ENCODE measurements at places on chromosomes 2 and 18. TPM values are rescaled to one million over a fixed set of nuclear protein-coding genes. Genes with fewer than 3 reads are reported as not detected.

Gene SIX3
- total RNA-seq, result not detected

Gene POMC
- 4.3 TPM for total RNA-seq

Gene CFAP53
- total RNA-seq, result 1.2 TPM

Gene TRABD2A
- total RNA-seq, result 7.8 TPM

Gene TGFA
- not detected for total RNA-seq

Gene DSG1
- not detected for total RNA-seq

Gene CNGA3
- not detected for total RNA-seq

Gene C2orf15
- not detected for total RNA-seq

Gene NAPG
- 22.7 TPM for total RNA-seq

Gene APOB
- total RNA-seq, result not detected

Gene KLHL29
- 2.6 TPM for total RNA-seq

Gene ELOA2
- total RNA-seq, result not detected

Gene SCRN3
- total RNA-seq, result 17.0 TPM

Gene HK2
- total RNA-seq, result 1.2 TPM

Gene RIT2
- total RNA-seq, result not detected

Data from myometrial cell (primary cell).